ENCODE measurements at places on chromosomes 7 and 10.
A peak's percentile ranks its signal among the peaks of the same experiment; 100 is the strongest.

DNA sequence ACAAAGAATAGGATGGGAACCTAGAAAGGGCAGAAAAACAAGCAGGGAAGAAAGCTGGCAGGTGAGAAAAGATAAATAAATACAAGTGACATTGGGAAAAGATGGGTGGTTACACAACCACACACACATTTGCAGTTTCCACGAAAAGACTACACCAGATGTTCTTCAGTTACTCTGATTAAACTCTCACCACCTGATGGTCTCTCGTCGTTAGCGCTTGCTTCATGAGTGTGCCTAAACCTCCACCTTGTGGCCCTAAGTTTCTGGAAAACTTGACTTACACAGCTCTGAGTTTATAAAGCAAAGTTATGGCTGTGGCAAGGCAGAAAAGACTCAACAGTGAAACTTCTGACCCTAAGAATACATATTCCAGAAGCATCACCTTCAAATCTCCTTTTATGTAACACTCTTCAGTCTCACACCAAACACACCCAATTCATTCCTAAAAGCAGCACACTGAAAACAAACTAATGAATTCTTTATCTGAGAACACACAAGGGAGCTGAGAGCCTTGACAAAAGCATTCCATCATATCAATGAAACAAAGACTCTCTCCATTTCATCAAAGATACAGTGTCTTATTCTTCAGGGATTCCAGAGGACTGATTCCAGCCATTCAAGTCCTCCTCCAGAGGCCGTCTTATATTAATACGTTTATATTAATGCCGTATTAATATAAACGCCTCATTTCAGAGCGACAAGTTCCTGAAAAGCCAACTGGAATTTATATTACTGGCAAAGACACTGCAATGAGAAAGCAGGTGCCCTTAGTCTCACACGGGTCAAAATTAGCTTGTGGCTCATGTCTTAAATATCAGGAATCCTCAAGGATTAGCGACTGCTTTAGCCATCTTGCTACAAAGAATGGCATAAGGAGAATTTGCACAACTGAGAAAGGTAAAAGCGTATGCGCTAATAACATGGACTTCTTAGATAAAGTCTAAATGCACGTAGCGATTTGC, 77.6 kb downstream of the RNF216 start:
- no peak for DNase-seq

GRCh38 chr10:121694966-121695643, 96.9 kb upstream of the FGFR2 start:
- no peak for DNase-seq

DNA sequence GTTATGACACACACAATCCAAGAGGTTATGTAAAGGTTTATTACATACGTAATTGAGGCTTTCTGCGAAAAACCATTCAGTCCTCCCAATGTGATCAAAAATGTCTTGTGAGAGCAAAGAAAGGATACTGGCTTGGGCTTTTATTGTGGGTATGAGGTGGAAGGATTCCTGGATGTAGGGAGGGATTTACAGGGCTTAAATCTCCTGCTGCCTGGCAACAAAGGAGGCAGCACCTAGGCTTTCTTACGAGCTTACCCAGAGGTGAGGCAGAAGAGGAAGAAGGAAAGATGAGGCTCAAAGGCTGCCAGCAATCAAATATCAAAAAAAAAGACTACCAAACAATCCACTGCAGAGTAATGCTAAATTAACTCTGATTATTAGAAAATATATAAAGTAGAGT, 1149.5 kb upstream of the POT1 start:
- DNase-seq: no peak

DNA sequence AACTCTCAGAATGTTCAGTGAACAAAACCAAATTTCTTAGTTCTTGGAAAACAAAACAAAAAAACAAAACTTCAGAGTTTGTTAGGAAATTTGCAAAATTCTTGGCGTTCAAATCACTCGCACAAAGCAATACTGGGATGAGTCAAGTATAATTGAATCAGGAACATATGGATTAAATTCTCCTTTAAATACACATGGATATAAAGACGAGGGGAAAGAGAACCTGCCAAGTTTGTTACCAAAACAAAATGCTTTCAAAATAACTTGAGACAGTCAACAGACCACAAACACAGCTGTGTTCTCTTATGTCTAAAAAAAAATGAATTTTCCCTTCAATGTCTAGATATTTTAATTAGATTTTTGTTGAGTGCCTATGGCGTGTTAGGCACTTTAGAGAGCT, 93.5 kb upstream of the MPP7 start:
- DNase-seq: no peak

DNA sequence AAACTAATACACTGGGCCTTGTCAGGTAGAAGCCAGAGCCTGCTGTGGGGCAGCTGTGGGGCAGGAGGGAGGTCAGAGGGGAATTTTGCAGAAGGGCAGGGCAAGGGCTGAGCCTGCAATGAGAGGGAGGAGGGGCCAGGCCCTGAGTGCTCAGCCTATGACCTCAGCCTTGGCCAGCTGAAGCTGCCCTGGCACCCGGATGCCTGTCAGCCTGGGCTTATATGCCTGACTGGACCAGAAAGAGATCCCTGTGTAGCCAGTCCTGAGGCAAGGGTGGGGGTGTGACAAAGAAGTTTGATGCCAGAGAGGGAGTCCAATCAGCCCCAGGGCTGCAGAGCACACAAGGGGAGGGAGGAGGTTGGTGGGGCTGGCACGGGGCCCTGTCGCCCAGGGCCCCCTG, 22.3 kb upstream of the PRRT4 start:
- no peak for DNase-seq

DNA sequence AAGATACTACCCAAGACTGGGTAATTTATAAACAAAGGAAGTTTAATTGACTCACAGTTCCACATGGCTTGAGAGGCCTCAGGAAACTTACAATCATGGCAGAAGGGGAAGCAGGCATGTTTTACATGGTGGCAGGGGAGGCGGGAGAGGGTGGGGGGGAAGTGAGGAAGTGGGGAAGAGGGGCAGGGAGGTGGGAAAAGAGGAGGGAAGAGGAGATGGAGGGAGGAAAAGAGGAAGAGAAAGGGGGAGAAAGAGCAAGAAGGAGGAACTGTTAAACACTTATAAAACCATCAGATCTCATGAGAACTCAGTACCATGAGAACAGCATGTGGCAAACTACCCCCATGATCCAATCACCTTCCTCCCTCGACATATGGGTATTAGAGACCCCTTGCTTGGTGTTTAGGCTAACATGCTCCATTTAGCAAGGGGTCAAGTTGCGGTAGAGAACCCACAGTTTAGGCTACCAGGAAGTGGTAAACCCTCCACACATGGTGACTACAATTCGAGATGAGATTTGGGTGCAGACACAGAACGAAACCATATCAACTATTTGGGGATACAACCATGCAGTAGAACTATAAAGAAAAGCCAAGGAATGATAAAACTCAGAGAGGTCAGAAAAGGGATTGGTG, 3.5 kb upstream of the LMBR1 start:
- DNase-seq: no peak

DNA sequence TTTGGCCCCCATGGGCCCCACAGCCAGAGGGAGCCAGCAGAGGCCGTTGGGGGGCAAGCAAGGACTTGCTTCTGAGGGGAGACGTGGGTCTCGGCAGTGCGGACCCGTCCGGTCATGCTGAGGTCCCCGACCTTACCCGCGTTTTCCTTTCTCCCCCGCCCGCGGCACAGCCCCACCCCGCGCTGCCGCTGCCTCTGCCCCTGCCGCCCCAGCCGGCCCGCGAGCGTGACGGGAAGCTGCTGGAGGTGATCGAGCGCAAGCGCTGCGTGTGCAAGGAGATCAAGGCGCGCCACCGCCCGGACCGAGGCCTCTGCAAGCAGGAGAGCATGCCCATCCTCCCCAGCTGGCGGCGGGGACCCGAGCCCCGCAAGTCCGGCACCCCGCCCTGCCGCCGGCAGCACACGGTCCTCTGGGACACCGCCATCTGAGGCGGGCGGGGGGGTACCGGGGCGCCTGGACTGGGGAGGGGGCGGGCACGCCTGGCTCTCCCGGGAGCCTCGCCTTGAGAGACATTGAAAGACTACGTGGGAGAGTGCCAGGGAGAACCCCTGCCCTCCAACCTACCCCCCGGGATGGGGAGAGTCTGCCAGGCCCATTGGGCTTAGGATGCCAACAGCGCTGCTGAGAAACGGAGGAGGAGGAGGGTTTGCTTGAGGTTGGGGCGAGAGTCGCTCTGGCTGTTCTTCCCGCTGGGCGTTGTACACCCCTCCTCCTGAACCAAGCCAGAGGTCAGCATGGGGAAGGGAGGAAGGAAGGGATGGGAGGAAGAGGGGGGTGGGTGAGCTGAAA, 9.9 kb downstream of the NYAP1 start:
- peak; percentile 64 for DNase-seq

DNA sequence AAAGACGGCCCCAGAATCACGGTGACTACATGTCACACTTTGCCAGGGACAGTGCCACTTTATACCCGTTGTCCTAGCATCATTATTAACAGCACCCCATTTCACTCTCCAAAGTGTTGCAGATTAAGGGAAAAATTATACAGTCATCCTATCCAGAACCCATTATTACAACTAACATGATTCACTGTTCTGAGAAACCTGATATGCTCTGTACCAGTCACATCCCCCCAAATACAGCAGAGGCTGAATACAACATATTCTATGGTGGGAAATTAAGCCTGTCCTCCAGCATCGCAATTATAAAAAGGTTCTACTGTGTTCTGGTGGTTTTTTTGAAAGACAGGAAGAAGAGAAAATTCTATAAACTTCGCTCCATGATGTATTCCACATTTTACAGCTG, 162.1 kb downstream of the JAZF1 start:
- no peak for DNase-seq

DNA sequence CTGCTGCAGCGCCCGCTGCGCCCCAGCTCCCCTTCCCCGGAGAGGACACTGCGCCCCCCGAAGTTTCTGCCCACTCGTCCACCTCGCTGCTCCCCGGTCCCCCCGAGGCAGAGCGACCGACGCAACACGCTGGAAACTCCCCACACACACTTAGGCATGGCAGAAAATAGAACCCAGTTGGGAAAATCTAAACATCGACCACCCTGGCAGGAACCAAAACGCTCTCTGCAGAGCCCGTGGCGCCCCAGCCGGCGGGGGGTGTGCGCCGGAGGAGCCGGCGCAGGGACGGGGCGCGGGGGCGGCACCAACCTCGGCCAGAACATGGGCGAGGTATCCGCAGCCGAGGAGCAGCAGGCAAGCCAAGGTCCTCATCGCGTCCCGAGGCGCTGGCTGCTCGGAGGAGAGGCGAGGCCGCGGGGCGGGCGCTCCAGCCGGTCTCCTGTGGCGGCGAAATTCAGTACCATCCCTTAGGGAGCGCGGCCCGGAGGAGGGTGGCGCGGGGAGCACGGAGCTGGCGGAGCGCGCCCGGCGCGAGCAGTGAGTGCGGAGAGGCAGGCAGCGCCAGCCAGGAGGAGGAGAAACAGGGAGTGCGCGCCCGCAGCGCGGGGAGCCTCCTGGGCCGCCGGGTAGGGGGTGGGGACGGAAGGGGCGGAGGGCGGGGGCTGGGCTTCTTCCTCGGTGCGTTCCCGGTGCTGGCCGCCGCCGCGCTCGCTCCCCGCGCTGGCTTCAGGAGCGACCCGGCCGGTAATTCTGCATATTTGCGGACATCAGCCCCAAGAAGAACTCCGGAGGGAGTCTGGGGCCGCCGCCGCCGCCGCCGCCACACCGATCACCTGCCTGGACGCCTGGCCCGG, 789 bp downstream of the PDGFA start:
- no peak for DNase-seq

DNA sequence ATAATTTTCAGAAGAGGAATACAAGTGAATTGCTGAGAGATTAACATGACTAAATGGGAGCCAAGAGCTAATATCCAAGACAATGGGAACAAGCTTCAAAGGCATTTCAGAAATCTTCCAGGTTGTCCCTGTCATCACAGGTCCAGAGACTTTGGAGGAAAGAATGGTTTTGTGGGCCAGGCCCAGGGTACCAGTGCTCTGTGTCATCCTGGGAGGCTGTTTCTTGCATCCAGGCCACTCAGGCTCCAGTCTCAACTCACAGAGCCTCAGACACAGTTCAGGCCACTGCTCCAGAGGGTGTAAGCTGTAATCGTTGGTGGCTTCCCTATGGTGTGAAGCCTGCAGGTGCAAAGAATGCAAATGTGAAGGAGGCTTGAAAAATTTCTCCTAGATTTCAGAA, 170.4 kb upstream of the NRG3 start:
- no peak for DNase-seq

DNA sequence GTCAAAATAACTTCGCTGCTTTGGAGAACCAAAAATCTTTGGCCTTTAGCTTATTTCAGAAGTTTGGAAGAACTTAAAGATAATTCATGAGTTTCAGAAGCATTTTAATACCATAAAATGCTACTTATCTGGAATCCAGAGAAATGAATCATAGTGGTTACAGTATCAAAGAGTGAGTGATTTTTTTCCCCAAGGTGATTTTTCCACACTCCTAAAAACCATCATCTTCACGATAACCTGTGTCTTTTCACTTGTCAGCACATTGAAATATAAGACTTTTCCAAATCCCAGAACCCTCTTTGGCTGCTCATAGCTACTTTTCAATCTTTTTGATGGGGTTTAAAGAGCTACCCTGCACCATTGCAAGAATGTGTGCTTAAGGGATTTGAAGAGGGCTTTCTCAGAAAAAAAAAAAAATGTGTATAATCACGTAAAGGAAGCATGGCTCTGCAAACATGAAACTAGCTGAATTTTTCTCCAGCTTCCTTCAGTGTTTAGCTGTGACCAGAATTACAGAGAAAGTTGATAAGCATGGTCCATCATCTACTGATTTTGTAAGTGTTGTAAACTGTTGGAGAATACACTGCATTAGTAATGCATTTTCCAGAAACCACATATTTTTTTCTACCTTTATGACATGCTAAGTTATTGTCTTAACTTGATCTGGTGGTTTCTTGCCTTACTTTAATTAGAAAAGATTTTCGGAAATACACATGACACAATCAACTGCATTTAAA, 134.9 kb downstream of the BICC1 start:
- no peak for DNase-seq

DNA sequence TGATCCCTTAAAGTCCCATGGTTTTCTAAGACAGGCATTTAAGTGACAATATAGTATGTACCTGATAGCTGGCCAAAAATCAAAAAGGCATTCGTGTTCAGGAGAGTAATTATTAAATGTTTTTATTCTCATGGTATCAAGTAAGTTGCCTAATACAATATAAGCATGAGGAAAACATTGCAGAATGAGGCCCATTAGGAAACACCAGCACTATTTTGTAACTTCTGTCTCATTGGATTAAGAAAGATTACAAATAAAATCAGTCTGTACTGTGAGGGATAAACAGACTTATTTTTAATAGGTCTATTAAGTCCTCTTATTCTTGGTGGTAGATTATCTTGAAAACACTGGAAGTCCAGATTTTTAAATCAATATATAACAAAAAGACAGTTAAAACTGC, 110.1 kb downstream of the SNX13 start:
- DNase-seq: no peak

Measured in CD8-positive, alpha-beta memory T cell (primary cell).